T-helper 17 cell (primary cell): ENCODE measurements at places on chromosomes 5 and 9. TPM values are rescaled to one million over a fixed set of nuclear protein-coding genes. Genes with fewer than 3 reads are reported as not detected.
A peak's percentile ranks its signal among the peaks of the same experiment; 100 is the strongest.

GRCh38 chr9:124950050-124950718 is 9.3 kb upstream of the GOLGA1 start:
- no peak overlapping the region for H3K27ac ChIP-seq
- no peak for DNase-seq
- no peaks in the 10 kb centered on the region for H3K36me3 ChIP-seq
- no peak overlapping the region for H3K4me3 ChIP-seq
- no peaks in the 10 kb centered on the region for H3K4me1 ChIP-seq

- no peak overlapping the region for H3K27ac ChIP-seq
- H3K4me3 ChIP-seq = no peak overlapping the region
- H3K27me3 ChIP-seq = no peaks in the 10 kb centered on the region
- no peak for DNase-seq
- H3K4me1 ChIP-seq = no peaks in the 10 kb centered on the region
These were observed 1469.8 kb upstream of the C9orf72 start for GRCh38 chr9:29043072-29043471.

GRCh38 chr9:93697352-93698139 is 121.2 kb downstream of the PHF2 start:
- no peaks in the 10 kb centered on the region for H3K4me1 ChIP-seq
- H3K36me3 ChIP-seq = no peaks in the 10 kb centered on the region
- peaks cover 18% of the 10 kb centered on the region for H3K27me3 ChIP-seq
- no peak overlapping the region for H3K4me3 ChIP-seq

GRCh38 chr9:112555844-112556482 is 69.3 kb downstream of the KIAA1958 start:
- DNase-seq = no peak
- H3K27me3 ChIP-seq = no peaks in the 10 kb centered on the region
- no peaks in the 10 kb centered on the region for H3K36me3 ChIP-seq
- no peak overlapping the region for H3K27ac ChIP-seq
- H3K4me3 ChIP-seq = no peak overlapping the region

- H3K27ac ChIP-seq = no peak overlapping the region
- no peak overlapping the region for H3K4me3 ChIP-seq
- H3K36me3 ChIP-seq = peaks cover 9% of the 10 kb centered on the region
These were observed 9.7 kb downstream of the PCDH1 start for GRCh38 chr5:141868541-141868940.

DNA sequence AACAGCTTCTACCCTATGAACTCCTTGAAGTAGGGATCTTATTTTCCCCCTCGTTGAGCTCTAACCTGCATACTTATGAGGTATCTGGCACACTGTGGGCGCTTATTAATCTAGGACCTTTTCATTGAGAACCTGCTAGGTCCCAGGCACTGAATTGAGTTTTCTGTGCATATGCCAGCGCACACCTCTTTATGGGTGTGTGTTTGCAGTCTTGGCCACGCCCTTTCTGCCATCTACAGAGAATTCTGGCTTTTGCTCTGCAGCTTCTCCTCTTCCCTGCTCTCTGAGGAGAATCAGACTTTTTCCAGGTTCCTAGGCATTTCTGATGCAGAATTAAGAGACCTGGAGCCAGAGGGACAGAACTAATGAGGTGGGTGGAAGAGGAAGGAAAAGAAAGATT is 25.4 kb upstream of the SSBP2 start:
- H3K27ac ChIP-seq = no peak overlapping the region
- H3K4me1 ChIP-seq = peaks cover 16% of the 10 kb centered on the region
- H3K4me3 ChIP-seq = no peak overlapping the region
- H3K27me3 ChIP-seq = no peaks in the 10 kb centered on the region
- DNase-seq = no peak
- H3K36me3 ChIP-seq = peaks cover 7% of the 10 kb centered on the region

DNA sequence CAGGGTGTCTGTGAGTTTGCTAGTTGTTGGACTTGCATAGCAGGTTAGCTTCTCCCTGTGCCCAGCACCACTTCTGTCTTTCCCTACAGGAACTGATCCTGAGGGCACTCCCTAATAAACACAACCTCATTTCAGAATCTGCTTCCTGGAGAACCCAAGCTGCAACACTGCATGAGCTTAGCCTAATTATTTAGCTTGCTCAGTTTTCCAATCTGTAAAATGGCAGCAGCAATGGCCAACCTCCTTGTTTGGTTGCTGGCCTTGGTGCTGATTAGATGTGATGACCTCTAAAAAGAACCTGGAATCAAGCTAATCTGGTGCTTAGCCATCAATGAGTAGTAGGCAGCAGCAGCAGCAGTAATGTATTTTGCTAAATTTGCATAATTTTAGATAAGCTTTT is 133.9 kb downstream of the ADCY2 start:
- no peaks in the 10 kb centered on the region for H3K36me3 ChIP-seq
- H3K27me3 ChIP-seq = peaks cover 6% of the 10 kb centered on the region
- no peak for DNase-seq
- no peak overlapping the region for H3K4me3 ChIP-seq
- H3K27ac ChIP-seq = no peak overlapping the region

GRCh38 chr9:128190516-128191405 is 611 bp downstream of the CIZ1 start:
- peak overlapping the region; percentile 89 for H3K27ac ChIP-seq
- H3K4me1 ChIP-seq = peaks cover 20% of the 10 kb centered on the region
- H3K4me3 ChIP-seq = peak overlapping the region; percentile 96
- no peaks in the 10 kb centered on the region for H3K27me3 ChIP-seq

GRCh38 chr9:75615284-75615683 is 275.2 kb upstream of the PCSK5 start:
- no peaks in the 10 kb centered on the region for H3K36me3 ChIP-seq
- H3K4me1 ChIP-seq = no peaks in the 10 kb centered on the region
- H3K27me3 ChIP-seq = peaks cover 15% of the 10 kb centered on the region
- DNase-seq = no peak

GRCh38 chr9:137499858-137500661 is 40.9 kb upstream of the NSMF start:
- H3K27ac ChIP-seq = no peak overlapping the region
- H3K36me3 ChIP-seq = peaks cover 3% of the 10 kb centered on the region
- no peak overlapping the region for H3K4me3 ChIP-seq

DNA sequence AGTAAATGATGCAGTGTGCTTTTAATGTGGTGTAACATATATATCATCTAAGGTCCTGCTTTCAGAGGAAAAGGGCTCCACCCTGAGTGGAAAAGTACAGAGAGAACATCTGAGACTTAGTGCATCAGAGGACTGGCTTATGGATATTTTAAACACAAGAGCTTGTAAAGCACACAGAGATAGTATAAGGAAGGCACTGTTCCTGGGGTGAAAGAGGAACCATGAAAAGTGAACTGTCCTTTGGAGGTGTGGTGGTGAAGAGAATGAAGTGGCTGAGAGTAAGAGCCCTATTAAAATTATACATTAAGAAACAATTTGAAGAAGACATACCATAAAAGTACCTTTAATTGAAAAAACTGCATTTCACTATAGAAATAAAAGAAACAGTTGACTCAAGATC is 68.9 kb downstream of the CSF2 start:
- no peak overlapping the region for H3K4me3 ChIP-seq
- no peaks in the 10 kb centered on the region for H3K36me3 ChIP-seq
- no peaks in the 10 kb centered on the region for H3K27me3 ChIP-seq
- H3K27ac ChIP-seq = no peak overlapping the region

- no peak for DNase-seq
- H3K36me3 ChIP-seq = no peaks in the 10 kb centered on the region
- H3K27me3 ChIP-seq = no peaks in the 10 kb centered on the region
- no peak overlapping the region for H3K27ac ChIP-seq
- no peak overlapping the region for H3K4me3 ChIP-seq
These were observed 521.3 kb downstream of the EFNA5 start for GRCh38 chr5:107149243-107150005.

GRCh38 chr5:90096415-90097081 is 313.0 kb downstream of the CETN3 start:
- no peak overlapping the region for H3K4me3 ChIP-seq
- no peak overlapping the region for H3K27ac ChIP-seq
- H3K27me3 ChIP-seq = no peaks in the 10 kb centered on the region
- DNase-seq = no peak

DNA sequence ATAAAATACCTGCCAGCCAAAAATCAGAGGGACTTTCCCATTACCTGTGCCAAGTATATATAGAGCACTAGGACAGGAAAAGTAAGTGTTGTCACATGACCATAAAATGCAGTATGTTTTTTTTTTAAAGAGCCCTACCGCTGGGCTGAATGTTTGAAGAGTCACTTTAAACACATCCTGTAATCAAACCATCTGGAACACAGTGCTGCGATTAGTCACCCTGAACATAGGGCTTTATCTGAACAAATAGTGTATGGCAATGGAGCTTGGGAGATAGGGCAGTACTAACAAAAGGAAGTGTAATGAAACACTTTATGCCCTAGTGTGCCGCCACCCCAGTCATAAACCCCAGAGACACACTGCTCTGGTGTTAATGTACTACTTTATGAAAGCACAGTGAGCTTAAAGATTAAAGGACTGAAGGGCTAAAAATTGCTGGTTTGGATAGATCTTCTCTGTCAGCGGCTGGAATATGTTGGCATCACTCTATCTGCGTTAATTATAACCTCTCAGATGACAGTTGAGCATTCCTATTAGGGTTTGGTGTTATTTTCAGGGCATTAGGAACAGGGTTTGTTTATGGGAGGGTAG is 90.4 kb downstream of the ZNF608 start:
- H3K27me3 ChIP-seq = peaks cover 25% of the 10 kb centered on the region
- no peak overlapping the region for H3K4me3 ChIP-seq
- peaks cover 4% of the 10 kb centered on the region for H3K4me1 ChIP-seq
- no peaks in the 10 kb centered on the region for H3K36me3 ChIP-seq
- DNase-seq = no peak

Gene PDE6A
- not detected for total RNA-seq

Gene DBH
- not detected for total RNA-seq

Gene CARD9
- 1.9 TPM for total RNA-seq
